ENCODE measurements at places on chromosomes 5 and 9.

DNA sequence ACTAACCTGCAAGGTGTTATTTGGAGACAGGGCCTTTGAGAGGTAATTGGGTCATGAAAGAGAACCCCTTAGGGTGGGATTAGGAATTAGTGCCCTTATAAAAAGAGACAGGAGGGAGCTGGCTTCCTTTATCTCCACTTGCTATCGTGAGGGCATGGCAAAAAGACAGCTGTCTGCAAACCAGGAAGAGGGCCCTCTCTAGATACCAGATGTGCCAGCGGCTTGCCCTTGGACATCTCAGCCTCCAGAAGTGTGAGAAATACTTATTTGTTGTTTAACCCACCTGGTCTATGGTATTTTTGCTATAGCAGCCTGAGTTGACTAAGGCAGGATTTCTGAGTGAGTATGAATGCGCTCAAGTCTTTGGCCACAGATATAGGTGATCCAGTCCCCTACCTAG is 978 bp upstream of the RGS14 start:
- no peak for DNase-seq

GRCh38 chr5:133456933-133457402 is 155.4 kb downstream of the FSTL4 start:
- no peak for DNase-seq

DNA sequence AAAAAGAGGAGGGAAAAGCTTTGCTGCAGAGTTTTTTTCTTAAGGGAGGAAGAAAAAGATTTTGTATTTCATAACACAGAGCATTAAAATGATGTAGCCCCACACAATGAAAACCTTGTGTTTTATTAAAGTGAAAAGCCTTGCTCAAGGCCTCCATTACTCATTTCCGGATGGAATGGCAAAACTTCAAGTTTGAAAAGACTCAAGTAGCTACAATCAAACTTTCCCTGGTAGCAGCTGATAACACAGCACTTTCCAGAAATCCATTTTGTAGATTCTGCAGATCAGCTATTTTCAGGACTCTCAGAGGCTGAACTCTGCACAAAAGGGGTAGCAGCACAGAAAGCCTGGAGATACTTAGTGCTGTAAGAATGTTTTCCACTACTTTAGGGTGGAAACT is 374.8 kb downstream of the NFIB start:
- DNase-seq: no peak

DNA sequence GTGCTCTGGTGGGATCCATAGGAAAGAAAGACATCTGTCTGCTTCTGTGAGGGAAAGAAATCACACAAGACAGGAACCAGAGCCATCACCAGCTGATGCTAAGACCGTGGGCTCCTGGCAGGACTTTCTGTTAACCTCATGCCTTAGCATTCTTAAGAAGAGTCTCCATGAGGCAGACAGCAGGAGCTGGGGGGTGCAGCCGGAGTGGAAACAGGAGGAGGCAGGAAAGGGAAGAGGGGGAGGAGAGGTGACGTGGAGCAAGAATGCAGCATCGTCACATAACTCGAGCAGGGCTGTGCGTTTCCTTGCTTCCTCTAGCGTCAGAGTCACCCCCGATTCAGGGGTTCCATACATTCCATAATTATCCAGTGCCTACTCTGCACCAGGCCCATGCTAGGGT is 53.6 kb downstream of the ERGIC1 start:
- no peak for DNase-seq

DNA sequence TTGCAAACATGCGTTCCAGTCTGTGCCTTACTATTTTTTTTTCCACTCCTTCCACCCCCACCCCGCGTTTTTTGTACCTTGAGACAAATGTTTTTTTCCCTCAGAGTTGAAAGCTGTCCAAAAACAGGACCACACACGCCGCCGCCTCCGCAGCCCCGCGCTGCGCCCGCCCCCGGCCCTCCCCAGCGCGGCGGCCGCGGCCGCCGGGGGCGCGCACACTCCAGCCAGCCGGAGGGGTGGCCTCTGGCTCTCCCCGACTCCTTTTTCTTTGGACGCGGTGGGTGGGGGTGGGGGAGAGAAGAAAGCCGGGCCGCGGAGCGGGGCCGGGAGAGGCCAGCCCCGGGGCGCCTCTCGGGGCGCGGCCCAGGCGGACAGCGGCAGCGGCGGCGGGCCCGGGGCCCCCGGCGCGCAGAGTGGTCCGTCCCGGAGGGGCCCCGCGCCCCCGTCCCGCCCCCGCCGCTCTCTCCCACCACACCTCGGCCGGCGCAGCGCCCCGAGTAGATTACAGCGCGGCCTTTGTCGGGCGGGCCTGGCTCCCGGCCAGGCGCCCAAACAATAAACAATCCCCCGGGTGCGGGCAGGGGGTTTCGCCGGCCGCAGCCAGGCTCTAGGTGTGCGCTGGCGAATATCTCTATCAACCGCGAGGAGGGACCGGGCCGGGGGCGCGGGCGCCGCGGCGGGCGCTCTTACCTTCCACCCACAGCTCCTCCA is 10.9 kb downstream of the PTCH1 start:
- DNase-seq: peak; percentile 14

DNA sequence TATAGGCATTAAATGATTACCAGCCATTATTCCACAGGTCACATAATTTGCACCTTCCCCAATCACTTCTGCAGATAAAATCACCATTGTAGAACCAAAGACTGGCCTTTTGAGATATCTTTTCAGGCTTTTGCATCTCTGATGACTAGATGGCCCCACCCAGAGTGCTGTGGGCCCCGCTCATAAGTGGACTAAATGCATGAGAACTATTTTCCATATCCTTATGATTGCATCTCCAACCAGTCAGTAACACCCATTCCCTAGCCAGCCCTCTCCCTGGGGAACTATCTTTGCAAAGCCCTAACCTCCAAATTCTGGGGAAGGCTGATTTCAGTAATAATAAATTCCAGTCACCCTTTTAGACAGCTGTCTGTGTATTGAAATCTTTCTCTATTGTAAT is 53.5 kb upstream of the CDH9 start:
- no peak for DNase-seq

DNA sequence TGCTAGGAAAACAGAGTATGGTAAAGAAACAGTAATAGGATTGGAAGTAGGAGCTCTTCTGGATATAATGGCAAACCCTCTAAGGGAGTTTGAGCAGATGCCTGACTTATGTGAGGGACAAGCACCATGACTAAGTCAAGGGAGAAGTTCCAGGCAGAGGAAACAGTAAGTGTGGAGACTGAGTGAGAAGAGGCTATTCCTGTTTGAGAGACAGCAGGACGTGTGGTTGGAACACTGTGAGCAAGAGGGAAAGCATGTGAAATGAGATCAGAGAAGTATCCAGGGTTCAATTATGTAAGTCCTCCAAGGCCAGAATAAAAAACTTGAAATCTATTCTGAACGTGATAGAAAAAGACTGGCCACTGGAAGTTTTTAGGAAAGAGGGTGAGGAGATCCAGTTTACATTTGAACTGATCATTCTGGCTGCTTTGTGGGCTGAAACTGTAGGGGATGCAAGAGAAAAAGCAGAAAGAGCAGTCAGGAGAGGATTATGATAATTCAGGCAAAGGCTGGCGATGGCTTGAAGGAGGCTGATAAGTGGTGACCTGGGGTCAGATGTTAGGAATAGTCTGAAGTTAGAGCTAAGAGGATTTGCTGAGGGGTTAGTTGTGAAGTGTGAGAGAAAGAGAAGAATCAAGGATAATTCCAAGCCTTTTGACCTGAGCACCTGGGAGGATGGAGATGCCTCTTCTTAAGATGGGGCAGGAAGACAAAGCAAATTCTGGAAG is 19.2 kb downstream of the DMAC1 start:
- no peak for DNase-seq

DNA sequence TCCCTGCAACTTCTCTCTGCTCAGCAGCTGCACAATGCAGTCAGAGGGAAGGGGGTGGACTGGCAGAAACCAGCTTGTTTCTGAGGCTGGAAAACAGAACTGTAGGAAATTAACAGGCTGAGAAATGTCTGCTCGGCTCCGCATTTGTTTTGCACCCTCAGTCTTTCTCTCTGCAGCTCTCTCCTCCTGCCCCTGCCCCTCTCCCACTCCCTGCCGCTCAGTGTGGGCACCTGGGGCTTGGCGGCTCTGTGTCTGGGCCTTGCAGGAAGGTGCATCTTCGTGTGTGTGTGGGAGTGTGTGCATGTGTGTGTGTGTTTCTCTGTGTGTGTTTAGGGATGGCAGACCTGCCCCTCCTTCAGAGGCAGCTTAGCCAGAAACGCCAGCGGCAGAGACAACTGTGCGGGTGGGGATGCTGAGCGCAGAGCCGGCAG is 53.0 kb downstream of the PCDH1 start:
- DNase-seq: no peak

GRCh38 chr5:103475629-103476240 is 86.9 kb downstream of the NUDT12 start:
- DNase-seq: no peak

- DNase-seq: no peak
These were observed 242.1 kb downstream of the FSTL4 start for GRCh38 chr5:133370036-133370831.

DNA sequence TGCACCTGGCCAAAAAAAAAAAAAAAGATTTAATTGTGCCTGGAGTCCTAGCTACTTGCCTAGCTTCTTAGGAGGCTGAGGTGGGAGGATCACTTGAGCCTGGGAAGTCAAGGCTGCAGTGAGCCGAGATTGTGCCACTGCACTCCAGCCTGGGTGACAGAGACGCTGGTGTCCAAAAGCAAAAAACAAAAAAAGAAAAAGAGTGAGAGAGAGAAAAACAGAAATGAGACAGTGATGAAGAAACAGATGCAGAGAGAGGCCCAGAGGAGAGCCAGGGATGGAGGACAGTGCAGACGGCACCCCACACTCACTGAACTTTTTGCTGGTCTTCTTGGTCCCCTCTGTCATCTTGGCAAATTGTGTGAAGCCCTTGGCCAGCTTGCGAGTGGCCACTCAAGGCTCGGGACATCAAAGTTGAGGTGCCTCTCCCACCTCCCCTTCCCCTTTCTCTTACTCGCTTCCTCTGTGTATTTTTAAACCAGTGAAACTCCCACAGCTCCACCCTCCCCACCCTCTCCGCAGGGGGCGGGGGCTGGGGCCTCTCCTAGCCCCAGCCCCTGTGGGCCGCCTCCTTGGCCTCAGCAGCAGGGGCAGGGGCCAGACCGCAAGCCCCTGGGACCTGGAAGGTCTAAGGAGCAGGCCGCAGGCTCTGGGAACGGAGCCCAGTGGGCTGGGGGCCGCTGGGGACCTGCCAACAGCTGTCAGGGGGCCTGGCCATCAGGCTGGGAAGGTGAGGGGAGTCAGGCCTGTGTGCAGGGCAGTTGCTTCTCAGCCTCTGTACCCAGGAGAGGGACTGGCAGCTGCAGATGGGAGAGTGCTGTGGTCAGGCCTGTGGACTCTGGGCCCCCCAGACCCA is at the start of gene SH2D3C:
Gene SH2D3C (minus strand): TSS at position 387 of the 856 bp plus-strand sequence. CDS start 39 bp downstream, at position 348.
- DNase-seq: no peak

DNA sequence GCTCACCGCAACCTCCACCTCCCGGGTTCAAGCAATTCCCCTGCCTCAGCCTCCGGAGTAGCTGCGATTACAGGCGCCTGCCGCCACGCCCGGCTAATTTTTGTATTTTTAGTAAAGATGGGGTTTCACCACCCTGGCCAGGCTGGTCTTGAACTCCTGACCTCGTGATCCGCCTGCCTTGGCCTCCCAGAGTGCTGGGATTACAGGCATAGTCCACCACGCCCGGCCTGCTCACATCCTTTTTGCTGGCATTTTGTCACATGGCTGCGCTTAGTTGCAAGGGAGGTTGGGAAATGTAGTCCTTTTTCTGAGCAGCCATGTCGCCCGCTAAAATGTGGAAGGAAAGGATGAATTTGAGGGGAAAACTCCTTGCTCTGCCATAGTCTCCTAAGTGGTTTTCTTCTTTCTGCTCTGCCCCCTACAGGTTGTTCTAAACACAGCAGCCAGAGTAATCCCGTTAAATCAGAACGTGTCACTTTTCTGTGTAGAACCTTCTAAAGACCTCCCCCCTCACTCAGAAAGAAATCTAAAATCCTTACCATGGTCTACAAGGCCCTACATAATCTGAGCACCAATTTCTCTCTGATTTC is 57.8 kb upstream of the HSPA9 start:
- peak; percentile 9 for DNase-seq

- no peak for DNase-seq
These were observed 657.0 kb upstream of the WWC1 start for GRCh38 chr5:167634432-167634831.

- DNase-seq: no peak
These were observed 822 bp downstream of the RASEF start for GRCh38 chr9:83061990-83062650.

DNA sequence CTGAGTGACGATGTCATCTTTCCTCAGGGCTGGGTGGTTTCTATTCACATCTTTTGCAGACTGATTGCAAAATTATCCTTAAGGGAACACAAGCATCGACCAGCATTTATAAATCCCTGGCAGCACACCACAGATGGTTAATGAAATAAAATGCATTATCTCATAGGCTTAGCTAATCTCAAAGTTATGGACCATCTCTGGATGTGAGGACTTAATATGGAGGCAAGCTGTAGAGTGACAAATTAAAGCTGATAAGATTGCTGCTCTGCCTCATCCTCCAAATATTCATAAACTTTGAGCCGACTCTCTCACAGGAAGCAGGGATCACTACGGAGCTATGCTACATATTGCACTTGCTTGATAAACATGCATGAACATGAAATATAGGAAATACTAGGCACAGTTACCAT is 663.2 kb upstream of the RGMB start:
- no peak for DNase-seq

- no peak for DNase-seq
These were observed 84.5 kb downstream of the PRRT1B start for GRCh38 chr9:131629825-131630204.

GRCh38 chr9:71725590-71726338 is 42.5 kb downstream of the CEMIP2 start:
- DNase-seq: no peak

- DNase-seq: no peak
These were observed 445.5 kb upstream of the CDH10 start for GRCh38 chr5:25090275-25090674.

DNA sequence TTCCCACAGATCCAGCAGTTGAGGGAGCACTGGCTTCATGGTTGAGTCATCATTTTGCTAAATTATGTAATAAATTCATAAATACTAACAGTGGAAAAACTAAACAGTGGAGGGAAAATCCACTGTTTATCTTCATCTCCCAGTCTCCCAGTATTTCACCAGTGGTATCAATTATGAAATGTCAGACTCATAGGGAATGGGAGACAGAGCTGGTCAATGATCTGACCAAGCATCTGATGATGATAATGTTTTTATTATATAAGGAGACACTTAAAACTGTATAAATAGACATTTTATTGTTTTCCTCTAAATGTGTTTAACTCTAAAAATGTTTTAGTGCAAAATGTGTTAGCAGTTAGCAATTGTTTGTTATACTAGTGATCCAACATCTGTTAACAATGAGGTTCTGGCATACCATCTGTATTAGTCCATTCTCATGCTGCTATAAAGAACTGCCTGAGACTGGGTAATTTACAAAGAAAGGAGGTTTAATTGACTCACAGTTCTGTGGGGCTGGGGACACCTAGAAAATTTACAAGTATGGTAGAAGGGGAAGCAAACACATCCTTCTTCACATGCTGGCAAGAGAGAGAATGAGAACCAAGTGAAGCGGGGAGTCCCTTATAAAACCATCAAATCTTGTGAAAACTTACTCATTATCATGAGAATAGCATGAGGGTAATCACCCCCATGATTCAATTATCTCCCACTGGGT is 11.8 kb upstream of the REEP5 start:
- DNase-seq: no peak
